ENCODE measurements at places on chromosomes 11 and 22. TPM values are rescaled to one million over a fixed set of nuclear protein-coding genes. Genes with fewer than 3 reads are reported as not detected.

- no peaks in the 10 kb centered on the region for H3K4me1 ChIP-seq
- no peaks in the 10 kb centered on the region for H3K27me3 ChIP-seq
- no peak for DNase-seq
- no peaks in the 10 kb centered on the region for H3K36me3 ChIP-seq
Observed at GRCh38 chr11:14127679-14128078, 165.2 kb downstream of the SPON1 start.

- H3K4me1 ChIP-seq: no peaks in the 10 kb centered on the region
- H3K27me3 ChIP-seq: no peaks in the 10 kb centered on the region
- H3K4me3 ChIP-seq: no peak overlapping the region
- H3K27ac ChIP-seq: no peak overlapping the region
- no peaks in the 10 kb centered on the region for H3K36me3 ChIP-seq
Observed at GRCh38 chr11:113272281-113272680, 42.1 kb upstream of the TTC12 start.

The OR52H1 gene
- 0.78 TPM for total RNA-seq

GRCh38 chr22:37065180-37065579, 13.6 kb downstream of the KCTD17 start:
- H3K36me3 ChIP-seq: no peaks in the 10 kb centered on the region
- H3K4me1 ChIP-seq: no peaks in the 10 kb centered on the region
- DNase-seq: no peak
- no peak overlapping the region for H3K4me3 ChIP-seq
- H3K27ac ChIP-seq: no peak overlapping the region
- H3K27me3 ChIP-seq: no peaks in the 10 kb centered on the region

- no peaks in the 10 kb centered on the region for H3K27me3 ChIP-seq
- H3K36me3 ChIP-seq: no peaks in the 10 kb centered on the region
- H3K27ac ChIP-seq: peak overlapping the region; percentile 34
- DNase-seq: peak; percentile 87
- no peak overlapping the region for H3K4me3 ChIP-seq
- no peaks in the 10 kb centered on the region for H3K4me1 ChIP-seq
Observed at GRCh38 chr22:21698430-21699329, 32.9 kb downstream of the PPIL2 start.

DNA sequence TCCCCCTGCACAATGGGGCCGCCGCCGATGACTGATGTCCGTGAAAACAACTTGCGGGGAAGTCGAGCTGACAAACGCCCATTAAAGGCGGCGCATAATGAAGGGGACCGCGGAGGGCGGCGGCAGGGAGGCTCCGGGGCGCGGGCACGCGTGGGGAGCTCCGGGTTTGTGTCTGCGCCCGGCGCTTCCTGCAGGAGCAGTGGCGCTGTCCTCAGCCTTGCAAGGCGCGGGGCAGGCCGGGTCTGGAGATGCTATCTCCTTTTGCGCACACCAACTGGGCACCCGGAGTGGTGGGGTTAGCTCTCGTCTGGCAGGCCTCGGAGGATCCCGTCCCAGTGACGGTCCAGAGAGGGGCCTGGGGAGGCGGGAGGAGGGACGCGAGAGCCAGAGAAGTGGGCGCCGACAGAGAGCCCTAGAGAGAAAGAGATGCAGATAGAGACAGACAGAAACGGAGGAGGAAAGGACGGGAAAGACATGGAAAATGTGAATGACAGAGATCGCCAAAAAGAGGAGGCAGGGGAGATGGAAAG, 390 bp upstream of the FGF3 start:
- no peaks in the 10 kb centered on the region for H3K4me1 ChIP-seq
- no peaks in the 10 kb centered on the region for H3K36me3 ChIP-seq
- H3K4me3 ChIP-seq: no peak overlapping the region
- H3K27ac ChIP-seq: no peak overlapping the region

DNA sequence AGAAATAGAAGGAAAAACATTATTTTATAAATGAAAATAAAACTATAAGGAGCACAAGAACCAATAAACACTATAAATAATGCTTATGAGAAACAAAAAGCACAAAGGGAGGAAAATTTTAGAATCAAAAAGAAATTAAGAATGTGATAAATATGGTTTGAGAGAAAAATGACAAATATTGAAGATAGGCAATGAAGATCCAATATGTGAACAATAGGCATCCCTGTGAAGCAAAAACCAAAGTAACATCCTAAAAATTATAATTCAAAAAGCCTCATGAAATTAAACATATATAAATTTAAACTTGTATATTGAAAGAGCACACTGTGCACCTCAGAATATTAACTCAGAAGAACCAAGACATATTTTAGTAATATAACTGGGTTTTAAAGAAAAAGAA, 216.2 kb downstream of the GRIK4 start:
- H3K4me1 ChIP-seq: no peaks in the 10 kb centered on the region
- no peaks in the 10 kb centered on the region for H3K36me3 ChIP-seq
- no peak for DNase-seq
- no peak overlapping the region for H3K27ac ChIP-seq
- no peak overlapping the region for H3K4me3 ChIP-seq
